CD4-positive, alpha-beta T cell treated with Interleukin-15 for 1 hour (primary cell): ENCODE measurements at places on chromosomes 7 and 10.

GRCh38 chr7:12726908-12727307, 39.5 kb downstream of the ARL4A start:
- DNase-seq = no peak

DNA sequence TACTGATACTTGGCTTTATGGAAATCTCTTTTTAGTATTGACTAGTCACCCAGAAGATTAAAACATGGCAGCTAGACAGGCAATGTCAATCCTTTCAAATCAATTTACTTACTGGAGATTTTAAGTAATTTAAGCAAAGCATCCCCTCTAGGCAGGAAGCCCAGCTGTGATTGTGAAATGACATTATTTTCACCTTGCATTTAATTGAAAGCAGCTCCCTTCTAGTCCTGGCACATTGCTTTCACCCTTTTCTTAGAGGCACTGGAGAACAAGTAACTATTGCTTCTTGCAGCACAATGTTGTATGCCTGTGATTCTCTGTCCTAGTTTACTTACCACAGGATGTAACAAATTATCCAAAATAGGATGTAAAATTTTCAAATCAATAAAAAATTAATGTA, 13.3 kb downstream of the ST7 start:
- DNase-seq = no peak

DNA sequence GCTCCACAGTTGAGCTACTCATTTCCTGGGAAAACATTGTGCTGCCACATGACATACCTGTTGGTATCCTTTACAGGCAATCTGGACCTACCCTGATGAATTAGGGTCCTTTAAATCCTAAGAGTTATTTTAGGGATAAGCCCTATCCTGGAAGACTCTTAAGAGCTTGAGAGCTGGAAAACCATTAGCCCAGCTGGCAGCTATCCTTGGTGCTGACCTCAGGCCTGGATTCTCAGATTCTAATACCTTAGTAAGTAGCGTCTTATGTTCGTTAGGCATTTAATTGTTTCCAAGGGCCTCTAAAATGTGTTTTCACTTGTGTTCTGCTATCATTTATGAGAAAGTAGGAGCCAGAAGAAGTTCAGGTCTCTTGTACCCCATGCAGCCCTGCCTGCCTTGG, 93.0 kb upstream of the SORCS3 start:
- DNase-seq = no peak

DNA sequence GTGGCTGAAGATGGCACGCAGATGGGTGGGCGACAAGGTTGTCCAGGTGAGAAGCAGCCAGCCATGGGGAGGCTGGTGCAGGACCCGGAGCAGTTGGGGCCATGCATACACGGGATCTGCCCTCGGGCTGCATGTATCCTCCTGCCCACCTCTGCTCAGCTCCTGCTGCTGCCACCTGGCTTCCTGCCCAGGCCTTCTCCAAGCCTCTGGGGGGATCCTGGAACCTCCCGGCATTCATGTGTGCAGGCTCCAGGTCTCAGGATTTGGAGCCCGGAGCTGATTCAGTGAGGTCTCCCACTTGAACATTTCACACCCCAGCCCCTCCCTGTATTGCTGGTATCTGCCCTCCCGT, 27.0 kb downstream of the PDGFA start:
- no peak for DNase-seq

- peak; percentile 12 for DNase-seq
Measured at GRCh38 chr7:1696671-1697498, 26.8 kb downstream of the ELFN1 start.

GRCh38 chr10:50480054-50481007, 143.4 kb downstream of the SGMS1 start:
- no peak for DNase-seq

- no peak for DNase-seq
Measured at GRCh38 chr7:122145937-122146645, 2.0 kb upstream of the AASS start.

DNA sequence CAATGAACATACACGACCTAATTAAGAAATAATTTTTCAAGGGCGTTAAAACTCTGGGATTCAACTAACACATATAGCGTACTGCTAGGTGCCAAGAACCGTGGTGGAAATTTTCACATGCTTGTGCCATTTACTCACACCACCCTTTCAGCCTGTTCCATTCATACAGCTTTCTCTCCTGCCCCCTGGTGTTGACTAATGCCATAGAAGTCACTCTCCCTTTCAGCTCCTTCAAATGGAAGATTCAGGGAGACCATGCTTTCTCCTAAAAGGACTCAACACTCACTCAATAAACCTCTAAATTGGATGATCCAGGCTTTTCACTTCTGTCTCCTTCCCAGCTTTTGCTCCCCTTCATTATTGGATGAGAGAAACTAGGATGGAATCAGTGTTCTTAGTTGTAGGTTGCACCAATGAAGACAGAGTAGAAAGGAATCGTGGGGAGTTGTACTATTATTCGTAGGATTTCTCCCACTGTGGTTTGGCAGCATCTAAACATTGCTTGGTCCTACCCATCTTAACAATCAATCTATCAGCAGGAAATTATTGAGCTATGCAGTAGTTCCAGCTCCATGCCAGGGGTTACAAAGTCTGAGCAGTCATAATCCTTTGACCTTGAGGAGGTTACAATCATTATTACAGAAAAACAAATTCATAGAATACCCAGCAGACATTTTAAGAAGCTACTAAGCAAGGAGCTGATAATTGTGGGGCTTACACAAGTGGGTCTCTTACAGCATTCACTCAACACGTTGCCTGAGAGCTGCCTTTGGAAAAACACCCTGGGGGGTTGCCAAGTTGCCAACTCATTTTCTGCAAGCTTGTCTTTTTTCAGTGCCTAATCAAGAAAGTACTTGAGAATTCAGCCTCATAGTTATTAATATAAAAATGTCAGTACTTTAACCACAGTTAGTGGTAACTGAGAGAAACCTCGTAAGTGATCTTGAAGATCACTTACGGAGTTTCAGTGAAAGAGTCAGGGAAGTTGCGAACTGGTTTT, 2.8 kb upstream of the PPP1R3C start:
- no peak for DNase-seq

DNA sequence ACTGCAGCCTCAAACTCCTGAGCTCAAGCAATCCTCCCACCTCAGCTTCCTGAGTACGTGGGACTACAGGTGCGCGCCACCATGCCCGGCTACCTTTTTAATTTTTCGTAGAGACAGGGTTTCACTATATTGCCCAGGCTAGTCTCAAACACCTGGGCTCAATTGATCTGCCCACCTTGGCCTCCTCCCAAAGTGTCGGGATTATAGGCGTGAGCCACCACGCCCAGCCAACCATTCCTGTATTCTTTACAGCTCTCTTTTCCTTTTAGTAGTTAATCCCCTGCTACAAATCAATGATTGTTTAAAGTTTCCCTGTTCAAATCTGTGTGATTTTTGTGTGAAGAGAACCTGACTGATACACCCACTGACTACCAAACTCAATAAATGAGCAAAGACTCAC, 75.4 kb upstream of the SVIL start:
- DNase-seq = no peak

- no peak for DNase-seq
Measured at GRCh38 chr7:145169908-145170307, 334.1 kb upstream of the TPK1 start.

DNA sequence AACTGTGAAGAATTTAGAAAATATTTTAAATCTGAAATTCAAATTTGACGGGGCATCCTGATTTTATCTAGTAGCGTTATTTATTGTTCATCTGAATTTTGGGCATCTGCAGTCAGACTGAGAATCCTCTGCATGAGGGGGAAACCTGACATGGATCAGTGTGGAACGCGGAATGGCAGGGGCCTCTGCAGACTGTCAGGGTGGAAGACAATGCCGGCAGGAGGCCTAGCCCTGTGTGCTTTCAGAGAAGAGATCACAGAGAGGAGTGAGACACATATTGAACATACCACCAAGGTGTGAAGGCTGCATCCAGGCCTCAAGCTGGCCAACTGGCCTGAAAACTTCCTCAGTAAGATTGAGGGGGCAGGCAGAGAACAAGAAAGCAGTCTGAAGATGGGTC, 921.1 kb upstream of the GHITM start:
- DNase-seq = no peak

GRCh38 chr10:110387983-110388686, 83.4 kb upstream of the SMNDC1 start:
- no peak for DNase-seq

DNA sequence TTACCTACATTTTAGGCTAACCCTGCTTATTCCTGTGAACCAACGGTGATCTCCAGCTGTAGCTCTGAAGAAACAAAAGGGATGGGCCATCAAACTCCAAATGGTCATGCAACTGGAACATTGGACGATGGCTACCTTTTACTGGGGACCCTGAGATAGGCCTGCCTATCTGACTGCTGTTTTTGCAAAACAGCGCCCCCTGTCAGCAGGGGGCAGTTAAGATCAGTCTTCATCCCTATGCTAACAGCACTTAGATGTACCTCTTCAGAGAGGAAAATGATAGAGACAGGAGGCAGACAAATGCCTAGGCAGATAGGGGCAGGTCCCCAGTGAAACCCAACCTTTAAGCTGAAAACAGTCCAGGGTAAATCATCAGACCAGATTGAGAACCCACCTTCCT, 1085.4 kb upstream of the SORCS1 start:
- no peak for DNase-seq

- no peak for DNase-seq
Measured at GRCh38 chr7:22238354-22239311, 118.3 kb downstream of the RAPGEF5 start.

GRCh38 chr10:79983286-79983909, 34.5 kb upstream of the SFTPD start:
- DNase-seq = no peak

GRCh38 chr7:27182285-27182841, 2.7 kb downstream of the HOXA11 start:
- no peak for DNase-seq

- DNase-seq = no peak
Measured at GRCh38 chr10:103635580-103635979, 142.1 kb downstream of the NEURL1 start.

DNA sequence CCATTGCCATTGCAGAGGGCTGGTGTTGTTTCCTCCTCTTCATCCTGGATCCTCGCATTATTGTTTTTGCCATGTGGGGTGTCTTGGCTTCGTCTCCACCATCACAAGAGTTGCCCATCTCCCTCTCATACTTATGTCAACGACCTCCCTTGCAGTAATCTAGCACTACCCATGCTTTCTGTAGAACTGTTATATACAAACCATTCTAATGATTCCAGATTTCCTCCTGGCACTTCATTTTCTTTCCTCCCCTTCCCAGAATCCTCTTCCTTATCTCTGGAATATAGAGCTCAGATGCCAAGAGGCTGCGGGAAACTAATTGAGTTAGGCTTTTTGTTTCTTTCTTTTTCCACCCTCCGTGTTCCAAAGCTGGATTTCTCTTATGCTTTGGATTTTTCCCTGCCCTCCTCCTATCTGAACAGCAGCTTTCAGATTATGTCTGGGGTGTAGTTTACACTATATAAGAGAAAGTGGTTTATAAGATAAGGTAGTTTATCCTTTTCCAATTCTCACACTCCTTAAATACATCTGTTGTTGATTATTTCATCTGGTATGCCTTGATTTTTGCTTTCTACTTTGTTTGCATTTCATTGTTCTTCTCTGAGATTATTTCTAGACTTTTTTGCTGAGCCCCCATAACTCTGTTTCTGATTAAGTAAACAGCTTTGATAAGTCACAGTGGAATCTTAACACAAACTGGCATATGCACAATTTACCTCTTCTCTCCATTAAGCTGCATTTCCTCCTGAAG, 264.1 kb downstream of the BICC1 start:
- DNase-seq = no peak

DNA sequence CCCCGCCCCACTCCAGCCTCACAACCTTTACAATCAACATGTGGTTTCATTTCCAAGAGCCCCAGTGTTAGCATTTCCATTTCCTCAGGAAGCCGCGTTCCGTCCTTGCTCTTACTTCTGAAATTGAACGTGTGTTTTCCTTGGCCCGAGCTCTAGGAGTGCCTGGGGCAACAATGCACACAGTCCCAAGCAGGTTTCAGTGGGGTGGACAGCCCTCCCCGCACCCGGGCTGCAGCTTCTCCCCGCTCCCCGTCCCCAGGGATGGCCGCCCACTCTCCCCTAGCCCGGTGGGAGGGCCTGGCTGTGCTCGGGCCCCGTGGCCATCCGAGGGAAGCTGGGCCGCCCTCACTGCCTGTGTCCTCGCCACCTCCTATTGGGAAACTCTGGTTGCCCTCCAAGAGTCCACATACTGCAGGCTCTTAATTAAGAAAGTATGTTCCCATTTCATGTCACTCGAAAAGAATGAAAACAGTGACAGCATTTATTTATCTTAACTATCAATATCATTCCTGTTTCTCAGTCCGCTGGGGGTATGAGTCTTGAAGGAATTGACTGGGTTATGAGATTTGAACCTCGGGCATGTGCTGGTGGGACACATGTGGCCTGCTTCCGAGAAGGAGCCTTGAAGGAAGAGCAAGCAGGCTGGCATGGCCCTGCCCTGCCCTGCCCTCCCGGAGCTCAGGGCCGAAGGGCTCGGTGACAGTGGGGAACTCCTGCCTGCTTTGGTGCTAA, 163.8 kb downstream of the GRK5 start:
- no peak for DNase-seq

GRCh38 chr7:100219271-100219737, 445 bp upstream of the PVRIG start:
- no peak for DNase-seq

DNA sequence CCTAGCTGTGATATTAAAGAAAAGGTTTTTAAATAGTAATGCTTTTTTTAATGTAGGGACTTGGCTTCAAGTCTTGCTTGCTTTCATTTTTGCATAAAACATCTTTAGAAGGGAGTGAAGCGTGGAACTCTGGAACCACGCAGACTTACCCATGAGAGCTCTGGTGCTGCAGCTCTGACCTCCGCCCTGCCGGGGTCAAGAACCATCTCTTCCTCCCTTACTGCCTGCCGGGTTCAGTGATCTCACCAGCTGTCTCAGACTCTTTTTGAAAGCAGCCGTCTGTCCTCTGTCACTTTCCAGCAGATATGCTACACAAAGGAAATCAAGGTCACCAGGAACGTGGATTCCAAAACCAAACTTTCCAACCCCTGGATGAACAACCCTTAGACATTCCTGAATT, 353.8 kb downstream of the GPR37 start:
- DNase-seq = no peak

- no peak for DNase-seq
Measured at GRCh38 chr7:127934711-127935110, 96.5 kb downstream of the LRRC4 start.
